ENCODE measurements at places on chromosomes 3 and 15.

DNA sequence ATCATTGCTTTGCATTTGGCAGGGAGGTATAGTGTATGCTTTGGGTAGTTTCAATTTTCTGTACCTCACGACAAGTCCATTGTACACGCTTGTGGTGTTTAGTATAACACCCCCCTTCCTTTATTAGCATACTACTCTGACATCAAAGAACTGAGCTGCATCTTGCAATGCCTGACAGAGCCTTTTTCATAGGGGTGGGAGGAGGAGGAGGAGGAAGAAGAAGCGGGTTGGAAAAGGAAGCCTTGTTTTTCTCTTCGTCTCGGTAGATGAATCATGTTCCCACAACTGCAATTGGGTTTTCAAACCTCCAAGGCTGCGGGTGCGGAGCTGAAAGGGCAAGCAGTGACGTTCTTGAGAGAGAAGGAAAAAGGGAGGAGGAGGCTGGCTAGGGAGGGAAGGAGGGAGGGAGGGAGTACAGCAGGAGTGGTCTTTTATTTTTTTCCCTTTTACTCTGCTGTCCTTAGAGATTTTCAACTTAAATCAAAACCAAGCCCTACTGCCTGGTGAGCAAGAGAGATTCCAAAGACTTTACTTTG lies 175.7 kb downstream of the KLHL25 start:
- no peak for DNase-seq

GRCh38 chr3:42289026-42289425 lies 23.0 kb upstream of the CCK start:
- no peak for DNase-seq

DNA sequence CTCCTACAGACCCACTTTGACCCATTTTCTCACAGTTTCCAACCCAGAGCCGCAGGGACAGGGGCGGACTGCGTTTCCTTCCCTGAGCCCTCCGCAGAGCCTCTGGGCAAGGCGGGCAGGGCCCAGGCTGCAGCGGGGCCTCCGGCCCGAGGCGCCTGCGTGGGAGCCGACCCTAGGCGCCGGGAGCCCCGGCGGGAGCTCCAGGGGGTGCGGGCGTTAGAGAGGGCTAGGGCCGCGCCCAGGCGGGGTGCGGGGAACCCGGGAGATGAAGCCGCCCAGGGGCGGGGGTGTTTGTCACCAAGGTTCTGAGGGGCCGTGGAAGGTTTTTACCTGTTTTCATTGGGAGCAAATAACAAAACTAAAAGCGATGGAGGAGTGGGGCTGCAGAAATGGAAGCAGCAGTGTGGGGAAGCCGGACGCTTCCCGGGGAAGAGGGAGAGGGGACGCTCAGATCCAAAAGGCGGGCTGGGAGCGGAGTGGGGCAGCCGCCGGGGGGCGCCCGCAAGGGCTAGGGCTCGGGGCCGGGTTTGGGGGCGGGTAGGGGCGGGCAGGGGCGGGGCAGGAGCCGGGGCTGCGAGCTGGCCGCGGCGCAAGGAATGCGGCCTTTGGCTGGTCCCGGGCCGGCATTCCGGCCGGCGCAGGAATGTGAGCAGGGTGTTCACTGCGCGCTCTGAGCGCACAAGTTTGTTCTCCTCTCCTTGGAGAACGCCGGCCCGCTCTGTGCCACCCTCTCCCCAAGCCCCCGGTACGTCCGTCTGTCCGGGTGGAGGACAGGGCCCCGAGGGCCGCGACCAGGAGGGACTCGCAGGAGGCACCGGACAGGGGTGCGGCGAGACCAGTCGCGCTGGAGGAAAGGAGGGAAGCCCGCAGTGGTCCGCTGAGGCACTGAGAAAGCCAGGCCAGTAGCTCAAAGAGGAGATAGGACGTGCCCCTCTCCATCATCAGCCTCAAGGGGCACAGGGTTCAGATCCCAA lies 61.1 kb downstream of the AMOTL2 start:
- DNase-seq = no peak

DNA sequence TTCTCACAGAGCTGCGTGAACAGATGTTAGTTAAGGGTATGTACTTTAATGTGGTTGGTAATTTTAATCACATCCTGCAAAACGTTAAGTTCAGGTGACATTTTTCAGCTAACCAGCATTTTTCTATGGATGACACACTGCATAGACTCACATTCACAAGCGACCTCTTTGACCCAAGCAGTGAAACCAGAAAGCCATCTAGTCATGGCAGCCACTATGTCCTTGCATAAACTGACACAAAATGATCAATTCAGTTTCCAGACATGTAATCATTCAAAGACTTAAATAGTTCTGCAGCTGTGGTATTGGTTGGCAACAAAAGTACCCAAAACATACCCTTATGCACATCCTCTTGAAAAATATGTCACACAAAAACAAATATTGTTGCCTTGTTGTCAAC lies 7.4 kb upstream of the CAPN7 start:
- no peak for DNase-seq
